ENCODE measurements at places on chromosomes 16 and 17.
A peak's percentile ranks its signal among the peaks of the same experiment; 100 is the strongest.

DNA sequence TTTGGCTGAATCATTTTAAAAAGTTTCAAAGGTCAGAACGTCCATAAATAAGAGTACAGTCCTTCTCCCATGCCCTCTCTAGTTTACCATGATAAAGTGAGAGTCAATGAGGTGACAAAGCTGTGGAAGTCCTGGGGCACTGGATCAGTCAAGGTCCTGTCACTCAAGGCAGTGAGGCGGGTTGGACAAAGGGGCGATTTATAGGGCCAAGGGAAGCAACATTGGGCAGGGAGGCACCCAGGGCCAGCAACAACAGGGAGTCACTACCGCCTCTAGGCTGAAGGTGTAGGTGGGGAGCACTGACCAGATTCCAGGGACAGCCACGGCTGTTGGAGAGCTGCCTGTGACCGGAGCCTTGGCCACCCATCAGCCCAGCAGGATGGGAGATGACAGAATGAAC lies 28.6 kb upstream of the DYNLL2 start:
- no peak for DNase-seq

DNA sequence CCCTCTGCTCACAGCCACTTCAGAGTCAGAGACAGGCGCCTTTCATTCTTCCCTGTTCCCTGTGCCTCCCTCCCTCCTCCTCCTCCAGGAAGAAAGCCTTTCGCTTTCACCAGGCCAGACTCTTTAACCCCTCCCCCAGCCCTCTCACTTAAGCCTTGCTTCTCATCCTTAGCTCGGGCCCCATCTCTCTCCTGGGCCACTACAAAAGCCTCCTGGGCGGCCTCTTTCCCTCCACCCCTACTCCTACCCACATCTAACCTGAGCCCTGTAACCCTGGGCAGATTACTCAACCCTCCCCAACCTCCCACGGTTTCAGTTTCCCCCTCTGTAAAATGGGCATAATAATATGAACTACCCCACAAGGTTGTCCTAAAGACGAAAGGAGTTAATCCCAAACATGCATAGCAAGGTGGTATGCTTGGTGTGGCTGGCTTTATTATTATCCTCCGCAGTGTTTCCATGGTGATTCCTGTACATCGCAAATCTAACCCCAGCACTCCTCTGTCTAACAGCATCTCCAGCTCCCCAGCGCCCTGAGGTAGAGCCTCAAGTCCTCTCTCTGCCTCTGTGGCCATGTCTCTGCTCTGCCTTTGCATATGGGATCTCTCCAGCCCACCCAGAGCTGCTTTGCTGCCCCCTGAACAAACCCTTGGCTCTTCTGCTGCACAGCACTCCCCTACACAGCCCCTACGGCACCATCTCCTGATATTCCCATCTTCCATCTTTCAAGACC lies 17.7 kb downstream of the PIMREG start:
- DNase-seq = no peak

- DNase-seq = no peak
Observed at GRCh38 chr16:74923766-74924460, 61.0 kb downstream of the WDR59 start.

DNA sequence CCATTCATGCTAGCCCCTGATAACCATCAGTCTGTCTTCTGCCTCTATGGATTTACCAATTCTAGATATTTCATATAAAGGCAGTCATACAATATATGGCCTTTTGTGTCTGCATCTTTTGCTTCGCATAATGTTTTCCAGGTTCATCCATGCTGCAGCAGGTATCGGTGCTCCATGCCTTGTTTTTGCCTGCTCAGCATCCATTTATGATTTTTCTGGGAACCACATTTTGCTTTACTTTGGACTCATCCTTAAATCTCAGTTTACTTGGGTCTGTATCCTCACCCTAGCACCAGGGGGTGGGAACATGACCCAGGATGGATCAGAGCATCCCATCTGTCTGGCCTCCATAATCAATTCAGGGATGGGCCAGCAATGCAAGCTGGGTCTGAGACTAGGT lies 325.7 kb downstream of the XYLT1 start:
- no peak for DNase-seq

- DNase-seq = peak; percentile 85
Observed at GRCh38 chr17:4004517-4005295, 40.5 kb upstream of the ATP2A3 start.

DNA sequence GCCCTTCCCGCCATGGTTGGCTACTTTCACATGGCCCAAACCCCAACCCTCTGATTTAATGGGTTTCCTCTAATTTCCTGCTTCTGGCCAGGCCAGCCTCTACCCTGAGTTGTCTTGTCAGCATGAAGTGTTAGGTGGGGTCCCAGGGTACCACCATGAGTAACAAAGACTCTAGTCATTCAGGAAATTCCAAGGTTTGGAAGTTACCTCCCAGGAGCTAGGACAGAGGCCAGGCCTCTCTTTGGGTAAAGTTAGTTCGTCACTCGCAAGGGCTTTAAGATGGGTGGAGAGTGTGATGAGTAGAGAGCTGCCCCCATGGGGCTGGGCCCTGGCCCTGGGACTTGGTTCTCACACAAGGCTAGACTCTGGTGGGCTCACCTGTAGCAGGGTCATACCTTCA lies 54.6 kb downstream of the PLD6 start:
- no peak for DNase-seq

- no peak for DNase-seq
Observed at GRCh38 chr16:64391063-64391600, 730.7 kb downstream of the CDH11 start.

- DNase-seq = no peak
Observed at GRCh38 chr17:74812109-74813009, 36.2 kb upstream of the NAT9 start.

GRCh38 chr17:49344914-49345313 lies 17.1 kb downstream of the ZNF652 start:
- DNase-seq = no peak

- DNase-seq = no peak
Observed at GRCh38 chr17:37090941-37091340, 142.2 kb downstream of the AATF start.

DNA sequence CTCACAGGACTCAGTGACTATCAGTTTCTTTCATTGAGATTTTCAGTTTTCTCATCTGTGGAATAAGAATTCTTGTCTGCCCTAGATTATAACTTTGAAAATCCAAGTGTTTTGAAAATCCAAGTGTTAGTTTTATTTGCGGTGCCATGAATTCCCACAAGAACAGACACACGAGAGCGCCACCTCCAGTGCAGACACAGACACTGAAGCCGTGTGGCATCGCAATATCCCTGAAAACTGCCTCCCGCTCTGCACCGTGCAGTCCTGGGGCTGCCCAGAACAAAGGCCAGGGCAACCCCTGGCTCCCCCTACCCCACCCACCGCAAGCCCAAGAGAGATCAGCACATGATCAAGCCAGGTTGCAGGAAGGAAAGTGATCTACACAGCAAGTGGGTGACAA lies 229.5 kb upstream of the ASIC2 start:
- DNase-seq = no peak

GRCh38 chr17:34730816-34731215 lies 151.4 kb downstream of the TMEM132E start:
- DNase-seq = no peak

All from activated naive CD8-positive, alpha-beta T cell treated with anti-CD3 and anti-CD28 coated beads, Interleukin-2, amount 10 ng/mL, durations not matched to agents 7 days and 5 days (primary cell).